ENCODE measurements at places on chromosomes 1 and 21. TPM values are rescaled to one million over a fixed set of nuclear protein-coding genes. Genes with fewer than 3 reads are reported as not detected.

The TPR gene
- total RNA-seq = 141 TPM

The DDAH1 gene
- not detected for total RNA-seq

The PIK3CD gene
- total RNA-seq = 37.1 TPM

The HSD17B7 gene
- 51.1 TPM for total RNA-seq

DNA sequence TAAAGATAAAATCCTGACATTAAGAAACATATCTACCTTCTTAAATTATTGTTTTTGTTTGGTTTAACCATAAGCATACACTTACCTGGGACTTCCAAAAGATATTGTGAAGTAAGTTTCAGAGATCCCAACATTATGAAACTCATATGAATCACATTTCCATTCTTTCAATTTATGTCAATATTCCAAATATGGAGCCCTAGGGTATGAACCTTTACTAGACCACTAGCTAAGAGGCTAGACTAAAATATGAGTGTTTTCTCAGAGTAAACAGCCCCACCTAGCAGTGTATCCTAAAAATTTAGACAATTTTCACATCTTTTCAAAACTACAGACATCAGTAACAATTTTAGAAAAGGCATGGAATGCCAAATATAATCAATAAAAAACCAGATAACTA is 24.4 kb downstream of the SCAF4 start:
- no peak for DNase-seq

GRCh38 chr21:45496151-45496967 is 45.9 kb downstream of the SLC19A1 start:
- DNase-seq = no peak

DNA sequence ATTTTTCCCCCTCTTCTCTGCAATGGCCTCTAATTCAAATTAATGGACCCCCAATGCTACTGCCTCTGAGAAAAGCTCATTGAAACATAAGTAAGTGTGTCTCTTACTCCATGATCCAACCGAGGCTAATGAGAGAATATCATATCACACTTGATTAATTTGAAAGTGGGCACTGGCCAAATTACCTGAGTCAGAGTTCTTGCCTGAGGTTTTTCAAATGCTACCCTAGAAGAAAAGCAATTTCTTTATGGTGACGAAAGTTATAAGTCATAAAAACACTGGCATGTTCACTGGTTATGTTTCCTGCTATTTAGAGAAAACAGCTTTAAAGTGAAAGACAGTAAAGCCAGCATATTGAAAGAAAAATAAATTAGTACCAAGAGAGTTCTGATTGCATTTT is 368.8 kb upstream of the TMPRSS15 start:
- no peak for DNase-seq

GRCh38 chr1:158962983-158963382 is 31.6 kb downstream of the PYHIN1 start:
- no peak for DNase-seq

GRCh38 chr1:184893695-184894094 is 80.6 kb downstream of the NIBAN1 start:
- no peak for DNase-seq

DNA sequence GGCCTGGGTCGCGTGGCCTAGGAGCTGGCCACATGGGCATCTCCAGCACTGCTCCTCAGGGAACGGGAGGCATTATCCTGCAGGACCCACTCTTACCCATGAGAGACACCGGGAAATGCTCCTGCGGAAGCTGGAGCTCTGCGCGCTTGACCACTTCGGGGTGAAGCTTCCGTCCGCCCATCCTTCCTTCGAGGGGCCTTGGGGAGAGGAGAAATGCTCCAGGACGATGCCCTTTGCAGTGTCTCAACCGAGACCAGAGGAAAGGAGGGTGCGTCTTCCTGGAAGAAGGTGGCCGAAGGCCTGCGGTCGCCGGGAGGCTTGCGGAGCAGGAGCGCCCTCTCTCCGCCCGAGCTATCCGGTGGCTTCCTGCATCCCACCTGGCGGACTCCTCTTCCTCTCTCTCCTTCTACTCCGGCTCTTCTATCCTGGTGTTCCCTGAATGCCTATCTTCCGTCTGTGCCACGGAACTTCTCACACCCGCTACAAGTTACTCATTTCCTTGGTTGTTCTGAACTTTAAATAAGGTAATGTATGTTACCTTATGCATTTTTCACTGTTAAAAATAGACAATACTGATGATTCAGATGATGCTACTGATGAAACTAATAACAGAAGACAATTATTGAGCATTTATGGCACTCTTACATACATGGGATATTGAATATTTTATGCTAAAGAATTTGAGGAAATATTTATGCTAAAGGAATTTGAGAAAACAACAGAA is 91.4 kb downstream of the PRKAB2 start:
- DNase-seq = no peak

GRCh38 chr1:48177257-48177656 is 45.3 kb upstream of the SLC5A9 start:
- no peak for DNase-seq

DNA sequence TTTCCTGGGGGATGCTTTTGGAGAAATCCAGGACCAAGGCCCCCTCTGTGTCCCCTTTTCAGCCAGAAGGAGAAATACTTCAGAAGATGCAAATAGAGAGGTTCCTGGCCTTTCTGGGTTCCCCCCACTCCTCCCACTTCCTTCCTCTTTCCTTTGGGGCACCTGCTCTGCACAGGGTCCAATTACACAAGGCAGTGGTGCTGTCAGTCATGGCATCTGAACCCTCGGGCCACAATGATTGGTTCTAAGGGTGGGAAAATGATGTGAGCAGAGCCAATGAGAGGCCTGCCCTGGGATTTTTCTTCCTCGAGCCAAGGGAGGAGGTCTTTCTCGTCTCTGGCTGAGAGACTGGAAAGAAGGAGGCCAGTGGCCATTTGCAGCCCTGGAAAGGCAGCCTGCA is 282.2 kb downstream of the NPHP4 start:
- DNase-seq = peak; percentile 15

DNA sequence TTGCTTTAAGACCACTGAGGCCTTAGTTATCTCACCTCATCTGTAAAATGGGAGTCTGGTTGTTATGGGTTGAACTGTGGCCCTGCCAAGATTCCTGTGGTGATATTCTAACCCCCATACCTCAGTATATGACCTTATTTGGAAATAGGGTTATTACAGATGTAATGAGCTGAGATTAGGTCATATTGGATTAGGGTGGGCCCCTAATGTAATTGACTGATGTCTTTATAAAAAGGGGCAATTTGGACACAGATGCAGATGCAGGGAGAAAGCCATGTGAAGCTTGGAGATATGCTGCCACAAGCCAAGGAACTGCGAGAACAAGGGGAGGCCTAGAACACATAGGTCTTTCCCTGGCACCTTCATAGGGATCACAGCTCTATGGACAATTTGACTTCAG is 3.9 kb downstream of the C1orf87 start:
- DNase-seq = no peak

DNA sequence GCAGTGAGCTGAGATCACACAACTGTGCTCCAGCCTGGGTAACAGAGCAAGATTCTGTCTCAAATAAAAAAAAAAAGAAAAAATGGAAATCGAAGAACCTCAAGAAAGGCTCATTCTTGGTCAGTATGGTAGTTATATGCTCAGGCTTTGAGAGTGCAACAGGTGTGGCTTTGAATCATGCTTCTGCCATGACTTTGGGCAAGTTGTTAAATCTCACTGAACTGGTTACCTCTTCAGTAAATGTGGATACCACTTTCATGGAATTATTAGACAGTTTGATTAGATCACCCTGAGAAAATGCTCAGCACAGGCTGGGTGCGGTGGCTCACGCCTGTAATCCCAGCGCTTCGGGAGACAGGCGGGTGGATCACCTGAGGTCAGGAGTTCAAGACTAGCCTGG is 12.8 kb downstream of the TRNAU1AP start:
- no peak for DNase-seq

GRCh38 chr1:73327180-73327793 is 870.7 kb downstream of the LRRIQ3 start:
- DNase-seq = no peak

GRCh38 chr1:221718381-221719277 is 23.3 kb downstream of the DUSP10 start:
- no peak for DNase-seq

DNA sequence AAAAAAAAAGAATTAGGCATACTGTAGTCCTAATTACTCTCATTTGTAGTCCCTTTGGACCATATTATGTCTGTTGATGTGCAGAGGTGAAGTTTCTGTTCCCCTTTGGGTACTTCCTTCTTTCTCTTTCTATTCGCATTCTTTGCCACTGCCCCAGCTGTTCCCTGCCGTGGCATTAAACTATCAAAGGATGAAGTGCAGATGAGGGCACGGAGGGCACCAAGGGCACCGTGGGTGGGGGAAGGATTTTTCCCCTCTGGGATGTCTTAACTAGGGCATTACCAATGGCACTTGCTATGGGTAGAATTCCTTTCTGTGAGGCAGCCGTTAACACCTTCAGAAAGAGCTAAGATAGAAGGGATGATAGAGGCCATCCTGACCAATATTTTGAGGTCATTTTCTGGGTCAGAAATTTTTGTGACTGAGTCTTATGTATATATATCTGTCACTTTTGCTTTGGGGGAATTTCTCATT is 4.9 kb upstream of the MAPKAPK2 start:
- peak; percentile 90 for DNase-seq

- DNase-seq = no peak
Observed at GRCh38 chr1:36532810-36533401, 50.2 kb upstream of the CSF3R start.

- no peak for DNase-seq
Observed at GRCh38 chr21:44628707-44629391, 2.0 kb downstream of the KRTAP10-9 start.

GRCh38 chr1:11725616-11726015 is 10.3 kb upstream of the AGTRAP start:
- DNase-seq = no peak

DNA sequence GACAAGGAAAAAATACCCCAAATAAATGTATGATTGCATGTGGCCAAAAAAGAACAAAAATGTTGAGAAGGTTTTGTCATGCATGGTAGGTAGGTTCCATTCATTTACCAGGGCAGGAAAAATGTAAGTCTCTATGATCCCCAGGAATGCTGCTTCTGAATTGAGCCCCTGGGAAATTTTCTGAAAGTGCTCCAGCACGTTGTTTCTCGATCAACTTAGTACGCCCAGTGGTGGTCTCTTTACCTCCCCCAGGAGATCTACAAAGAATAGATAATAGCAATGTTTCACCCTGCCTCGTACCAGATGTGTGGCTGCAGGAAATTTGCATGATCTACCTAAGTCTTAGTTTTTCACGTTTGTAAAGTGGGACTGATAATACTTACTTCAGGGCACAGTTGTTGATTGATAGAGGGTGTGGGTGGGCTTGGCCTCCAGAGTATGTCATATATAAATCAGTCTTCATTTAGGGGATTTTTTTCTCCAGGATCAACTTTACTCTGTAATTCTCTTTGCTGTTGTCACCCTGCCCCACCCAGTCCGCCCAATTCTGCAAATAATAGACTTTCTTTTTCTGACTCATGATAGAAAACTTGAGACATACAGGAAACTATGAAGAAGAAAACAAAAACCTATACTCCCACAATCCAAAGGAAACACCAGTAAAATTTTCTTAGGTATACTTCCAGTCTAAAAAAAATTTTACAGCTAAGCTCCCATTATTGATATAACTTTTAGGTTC is 462.0 kb upstream of the RUNX1 start:
- no peak for DNase-seq

- DNase-seq = no peak
Observed at GRCh38 chr21:33761441-33762036, 119.2 kb downstream of the ITSN1 start.

DNA sequence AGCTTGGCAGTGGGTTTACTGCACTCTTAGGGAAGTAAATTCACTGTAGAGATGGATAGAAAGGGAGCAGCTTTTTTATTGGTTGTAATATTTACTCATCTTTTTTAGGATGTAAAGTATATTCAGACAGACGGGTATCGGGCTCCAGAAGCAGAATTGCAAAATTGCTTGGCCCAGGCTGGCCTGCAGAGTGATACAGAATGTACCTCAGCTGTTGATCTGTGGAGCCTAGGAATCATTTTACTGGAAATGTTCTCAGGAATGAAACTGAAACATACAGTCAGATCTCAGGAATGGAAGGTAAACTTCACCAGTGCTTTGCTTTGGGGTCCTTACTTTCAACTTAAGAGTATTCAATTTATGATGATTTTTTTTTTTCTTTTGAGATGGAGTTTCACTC is 3.2 kb downstream of the UHMK1 start:
- DNase-seq = no peak

DNA sequence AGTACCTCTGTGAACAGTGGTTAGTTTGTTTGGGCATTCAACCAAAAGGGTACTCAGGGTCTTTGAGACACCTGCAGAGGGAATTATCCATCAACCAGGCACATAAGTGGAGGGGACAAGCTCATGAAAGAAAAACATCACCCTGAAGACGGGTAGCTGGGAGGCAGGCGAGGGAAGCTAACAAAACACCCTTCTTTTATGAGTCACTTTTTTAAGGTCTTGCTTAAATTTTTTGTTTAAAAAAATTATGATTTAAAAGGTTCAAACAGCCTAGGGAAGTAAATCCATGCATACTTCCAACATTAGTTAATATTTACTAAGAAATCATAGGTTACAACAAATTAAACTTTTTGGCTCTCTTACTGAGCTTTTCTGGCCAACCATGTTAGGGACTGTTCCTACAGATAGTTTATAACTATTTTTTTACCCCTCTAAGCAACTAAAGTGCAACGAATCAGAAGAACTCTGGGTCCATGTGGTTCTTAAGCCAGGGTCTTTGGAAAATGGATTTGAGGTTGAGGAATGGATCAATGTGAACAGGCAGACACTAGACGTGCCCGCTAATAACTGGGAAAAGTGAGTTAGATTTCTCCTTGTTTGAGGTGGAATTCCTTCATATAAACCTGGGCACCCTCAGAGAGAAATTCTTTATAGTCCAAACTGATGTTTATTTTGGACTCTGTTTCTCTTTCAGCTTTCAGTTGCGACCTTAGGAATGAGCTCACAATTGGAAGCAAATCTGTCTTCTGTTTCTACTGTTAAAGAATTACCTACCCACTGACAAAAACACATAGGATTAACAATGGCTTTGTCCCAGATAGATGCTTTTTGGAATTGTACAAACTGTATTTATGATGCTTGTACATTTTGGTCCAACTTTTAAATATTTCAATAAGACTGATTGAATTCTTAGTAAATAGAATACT is 123.0 kb downstream of the LYPLAL1 start:
- DNase-seq = no peak

DNA sequence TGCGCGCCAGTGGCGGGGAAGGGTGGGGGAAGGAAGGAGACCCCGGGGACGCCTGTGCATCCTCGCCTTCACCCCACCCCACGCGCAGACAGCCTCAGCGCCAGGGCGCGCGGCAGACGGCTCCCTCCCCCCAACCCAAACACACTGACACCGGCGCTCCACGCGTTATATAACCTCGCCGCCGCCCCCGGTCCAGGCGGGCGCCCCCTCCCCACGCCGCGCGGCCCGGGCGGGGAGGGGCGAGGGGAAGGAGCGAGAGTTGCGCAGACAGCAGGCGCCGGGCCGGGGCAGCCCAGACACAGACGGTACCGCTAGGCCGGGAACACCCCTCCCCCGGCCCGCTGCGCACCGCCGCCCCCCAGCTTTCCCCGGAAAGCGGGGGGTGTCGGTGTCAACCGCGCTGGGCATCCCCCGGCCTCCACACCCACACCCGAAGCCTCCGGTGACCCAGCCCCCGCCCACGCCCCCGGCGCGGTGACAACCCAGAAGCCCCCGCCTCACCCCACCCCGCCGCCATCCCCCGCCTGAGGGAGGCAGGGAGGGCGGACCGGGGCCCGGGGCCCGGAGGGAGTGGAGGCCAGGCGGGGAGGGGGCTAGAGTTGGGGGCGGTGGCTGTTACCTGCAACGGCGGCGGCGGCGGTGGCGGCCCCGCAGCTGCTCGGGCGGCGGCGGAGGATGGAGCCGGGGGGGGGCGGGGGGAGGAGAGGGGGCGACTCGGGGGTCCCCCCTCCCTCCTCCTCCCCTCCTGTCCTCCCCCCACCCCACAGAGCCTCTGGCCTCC is 432 bp downstream of the AKT3 start:
- DNase-seq = no peak

- DNase-seq = no peak
Observed at GRCh38 chr1:109207467-109208103, 6.1 kb upstream of the SARS1 start.
